ENCODE measurements at places on chromosomes 1 and 21.

- H3K27me3 ChIP-seq = no peaks in the 10 kb centered on the region
- peak overlapping the region; percentile 80 for H3K4me3 ChIP-seq
- peaks cover 18% of the 10 kb centered on the region for H3K36me3 ChIP-seq
- H3K27ac ChIP-seq = peak overlapping the region; percentile 96
- DNase-seq = no peak
These were observed 159.8 kb upstream of the SGIP1 start for GRCh38 chr1:66374148-66374547.

DNA sequence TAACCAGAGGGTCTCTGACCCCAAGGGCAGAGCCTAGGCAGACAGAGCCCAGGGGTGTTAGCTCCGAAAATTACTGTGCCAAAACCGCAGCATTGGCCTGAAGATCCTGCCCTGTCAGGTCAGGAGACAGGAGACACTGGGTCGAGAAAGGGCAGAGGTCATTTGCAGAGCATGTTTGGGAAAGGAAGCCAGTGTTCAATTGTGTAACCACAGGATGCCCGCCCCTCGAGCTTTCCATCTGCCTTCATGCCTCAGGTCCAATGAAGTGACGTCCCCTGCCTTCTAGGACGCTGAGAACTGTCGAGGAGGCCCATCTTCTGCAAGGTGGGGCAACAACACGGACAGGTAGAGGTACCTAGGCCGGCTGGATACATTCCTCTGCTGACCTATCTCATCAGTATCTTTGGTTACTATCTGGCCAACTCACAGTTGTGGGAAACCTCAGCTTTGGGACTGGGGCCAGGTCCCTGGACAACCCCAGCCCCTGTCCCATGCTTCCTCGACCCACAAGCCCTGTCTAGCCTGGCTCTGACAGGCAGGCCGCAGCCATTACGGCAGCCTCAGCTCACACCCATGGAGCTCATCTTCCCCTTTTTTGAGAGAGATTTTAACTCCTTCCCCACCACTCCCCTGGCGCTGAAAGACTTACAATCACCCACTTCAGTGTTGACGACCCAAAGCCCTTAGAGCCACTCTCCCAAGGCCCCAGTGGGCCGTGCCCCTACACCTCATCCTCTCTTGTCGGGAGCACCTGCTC, 1.3 kb downstream of the ARL8A start:
- H3K36me3 ChIP-seq = peaks cover 5% of the 10 kb centered on the region
- peak overlapping the region; percentile 96 for H3K27ac ChIP-seq
- H3K4me1 ChIP-seq = peaks cover 30% of the 10 kb centered on the region
- no peak for DNase-seq
- H3K4me3 ChIP-seq = peak overlapping the region; percentile 98
- H3K27me3 ChIP-seq = no peaks in the 10 kb centered on the region

DNA sequence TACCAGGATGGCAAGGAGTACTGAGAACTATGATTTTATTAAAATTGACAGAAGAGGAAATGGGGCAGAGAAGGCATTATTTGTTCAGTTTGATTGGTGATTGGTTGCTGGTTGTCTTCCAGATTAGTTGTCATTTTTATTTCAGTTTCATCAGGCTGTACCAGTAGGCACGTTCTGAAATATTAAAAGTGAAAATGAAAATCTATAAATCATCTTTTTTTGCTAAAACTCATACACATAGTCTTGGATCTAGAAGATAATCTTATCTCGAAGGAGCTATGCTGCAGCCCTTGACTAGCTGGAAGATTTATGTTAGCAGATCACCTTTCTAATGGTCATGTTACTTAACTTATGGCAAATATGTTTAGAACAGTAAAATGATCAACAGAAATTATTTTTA, 29.0 kb downstream of the NEK7 start:
- H3K27me3 ChIP-seq = no peaks in the 10 kb centered on the region
- no peak for DNase-seq
- no peaks in the 10 kb centered on the region for H3K36me3 ChIP-seq
- H3K4me3 ChIP-seq = peak overlapping the region; percentile 68

GRCh38 chr1:46769028-46769740, 29.7 kb upstream of the CYP4B1 start:
- no peak overlapping the region for H3K4me3 ChIP-seq
- peaks cover 17% of the 10 kb centered on the region for H3K27me3 ChIP-seq
- H3K4me1 ChIP-seq = no peaks in the 10 kb centered on the region

DNA sequence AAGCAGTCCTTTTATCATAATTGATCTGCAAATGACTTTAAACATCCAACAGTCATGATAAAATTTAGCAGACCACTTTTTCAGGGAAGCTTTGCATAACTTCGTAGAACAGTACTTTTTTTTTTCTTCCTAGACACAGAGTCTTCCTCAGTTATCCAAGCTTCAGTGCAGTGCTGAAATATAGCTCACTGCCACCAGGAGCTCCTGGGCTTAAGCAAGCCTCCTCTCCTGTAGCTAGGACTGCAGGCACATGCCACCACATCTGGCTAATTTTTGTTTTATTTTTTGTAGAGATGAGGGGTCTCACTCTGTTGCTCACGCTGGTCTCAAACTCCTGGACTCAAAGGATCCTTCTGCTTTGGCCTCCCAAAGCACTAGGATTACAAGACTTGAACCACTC, 3.8 kb downstream of the F13B start:
- H3K36me3 ChIP-seq = no peaks in the 10 kb centered on the region
- no peak overlapping the region for H3K27ac ChIP-seq
- H3K4me1 ChIP-seq = no peaks in the 10 kb centered on the region
- H3K27me3 ChIP-seq = peaks cover 12% of the 10 kb centered on the region
- no peak for DNase-seq

- H3K27ac ChIP-seq = no peak overlapping the region
- DNase-seq = no peak
- H3K4me1 ChIP-seq = peaks cover 4% of the 10 kb centered on the region
- peaks cover 2% of the 10 kb centered on the region for H3K36me3 ChIP-seq
- H3K27me3 ChIP-seq = no peaks in the 10 kb centered on the region
These were observed 143.4 kb downstream of the SYF2 start for GRCh38 chr1:25088946-25089345.

DNA sequence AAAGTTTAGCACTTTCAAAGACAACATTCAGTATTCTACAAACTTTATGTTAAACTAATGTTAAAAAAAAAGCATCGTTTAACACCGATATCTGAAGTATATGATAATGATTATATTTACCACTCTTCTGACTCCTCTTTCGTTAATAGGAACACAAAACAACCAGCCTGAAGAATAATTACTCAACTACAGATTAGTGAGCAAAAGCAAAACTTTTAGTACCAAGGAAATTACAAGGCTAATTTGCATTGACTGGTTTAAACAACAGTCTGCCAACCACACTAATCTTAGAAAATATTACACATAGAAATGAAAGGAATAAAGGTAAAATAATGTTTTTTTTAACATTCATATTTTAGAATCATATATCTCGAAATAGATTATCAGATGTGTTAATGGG, 500.7 kb downstream of the LMO4 start:
- H3K4me3 ChIP-seq = no peak overlapping the region
- H3K27me3 ChIP-seq = peaks cover 12% of the 10 kb centered on the region
- no peaks in the 10 kb centered on the region for H3K36me3 ChIP-seq
- no peak overlapping the region for H3K27ac ChIP-seq

DNA sequence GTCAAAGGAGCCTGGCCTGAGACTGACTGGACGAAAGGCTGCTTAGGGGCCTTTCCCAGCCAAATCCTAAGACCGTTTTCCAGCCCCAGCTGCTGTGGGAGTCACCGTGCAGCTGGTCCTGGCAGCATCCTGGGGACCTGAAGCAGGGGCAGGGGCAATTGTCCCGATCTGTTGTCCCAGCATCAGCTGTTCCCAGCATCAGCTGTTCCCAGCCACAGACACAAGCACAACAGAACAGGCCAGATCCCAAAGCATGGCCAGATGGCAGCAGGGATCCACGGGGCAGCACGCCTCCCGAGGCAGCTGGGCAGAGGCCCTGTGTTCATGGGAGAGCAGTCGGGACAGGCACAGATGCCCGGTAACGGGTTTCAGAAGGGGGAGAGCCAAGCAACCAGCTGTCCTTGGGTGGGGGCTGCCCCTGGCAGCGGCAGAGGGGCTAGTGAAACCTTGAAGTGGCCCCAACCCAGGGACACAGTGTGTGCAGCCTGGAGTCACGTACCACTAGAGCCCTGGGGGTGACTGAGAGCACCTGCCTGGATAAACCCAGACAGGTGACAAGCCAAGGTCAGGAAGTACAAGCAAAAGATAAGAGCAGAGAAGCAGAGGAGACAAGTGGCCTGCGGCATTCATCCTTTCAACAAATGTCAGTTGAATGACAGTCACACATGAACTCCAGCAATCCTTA, 13.3 kb downstream of the CELA2B start:
- H3K4me3 ChIP-seq = no peak overlapping the region
- H3K36me3 ChIP-seq = peaks cover 2% of the 10 kb centered on the region
- H3K27me3 ChIP-seq = no peaks in the 10 kb centered on the region

- H3K27ac ChIP-seq = no peak overlapping the region
- no peaks in the 10 kb centered on the region for H3K36me3 ChIP-seq
- no peak for DNase-seq
- no peak overlapping the region for H3K4me3 ChIP-seq
These were observed 3.9 kb upstream of the PCNX2 start for GRCh38 chr1:233299450-233299849.

GRCh38 chr1:69504730-69505252, 62.9 kb upstream of the LRRC7 start:
- H3K36me3 ChIP-seq = no peaks in the 10 kb centered on the region
- no peaks in the 10 kb centered on the region for H3K27me3 ChIP-seq
- no peak for DNase-seq
- H3K4me1 ChIP-seq = no peaks in the 10 kb centered on the region
- H3K27ac ChIP-seq = no peak overlapping the region
